ENCODE measurements at places on chromosomes 5 and 9.

- peak; percentile 51 for DNase-seq
Measured at GRCh38 chr5:131589510-131590348, 45.3 kb downstream of the RAPGEF6 start.

DNA sequence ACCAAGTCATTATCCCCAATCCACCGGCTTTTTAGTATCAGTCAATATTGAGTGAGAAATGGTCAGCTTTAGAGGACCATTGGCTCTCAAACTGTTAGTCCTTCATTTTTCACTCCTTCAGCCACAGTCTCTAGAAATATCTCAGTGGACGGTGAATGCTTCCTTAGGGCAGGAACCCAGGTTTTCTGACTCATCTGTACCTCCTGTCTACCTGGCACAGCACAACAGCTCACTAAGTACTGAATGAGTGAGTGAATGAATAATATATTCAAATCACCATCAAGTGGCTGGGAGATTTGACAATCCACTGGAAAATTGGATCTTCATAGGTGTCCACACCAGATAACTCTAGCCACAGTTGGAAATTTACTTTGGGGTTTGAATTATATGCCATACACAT, 609.5 kb upstream of the CLINT1 start:
- DNase-seq = no peak

- no peak for DNase-seq
Measured at GRCh38 chr5:96316487-96316886, 116.6 kb downstream of the PCSK1 start.

GRCh38 chr5:175885813-175886212, 14.4 kb downstream of the CPLX2 start:
- no peak for DNase-seq

DNA sequence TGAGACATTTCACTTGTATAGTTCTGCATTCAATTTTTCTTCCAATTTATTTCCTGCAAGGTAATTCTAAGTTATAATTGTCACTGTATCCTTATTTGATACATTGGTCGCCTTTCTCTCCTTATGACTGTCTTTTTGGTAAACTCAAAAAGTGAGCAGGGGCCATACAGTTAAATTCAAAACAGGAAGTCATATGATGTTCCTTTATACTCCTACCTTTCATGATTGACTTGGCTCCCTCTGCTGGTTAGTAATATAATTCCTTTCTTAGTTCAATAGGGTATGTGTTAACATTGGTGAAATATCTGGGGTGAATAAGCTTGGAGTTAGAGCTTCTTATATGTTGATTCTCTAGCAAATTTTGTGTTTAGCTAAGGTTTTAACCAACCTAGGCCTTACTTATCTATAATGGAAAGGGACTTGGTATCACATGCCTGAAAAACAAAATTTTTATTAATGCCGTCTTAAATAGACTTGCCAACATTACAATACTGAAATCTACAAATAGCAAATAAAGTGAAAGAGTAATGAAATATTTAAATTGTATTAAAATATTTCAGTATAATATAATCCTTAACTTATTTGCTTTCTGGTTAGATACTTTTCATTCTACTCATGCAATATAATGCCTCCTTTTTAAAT, 6.0 kb upstream of the NIPBL start:
- DNase-seq = peak; percentile 68
